Stimulated activated CD8-positive, alpha-beta memory T cell treated with anti-CD3 and anti-CD28 coated beads, Interleukin-4, amount 100 ng/mL, for 1 hour (primary cell): ENCODE measurements at places on chromosomes 6 and 20.

- DNase-seq = no peak
These were observed 49.1 kb downstream of the GCLC start for GRCh38 chr6:53495506-53496499.

GRCh38 chr20:51456511-51457509 lies 85.7 kb downstream of the NFATC2 start:
- no peak for DNase-seq

- DNase-seq = no peak
These were observed 13.1 kb downstream of the METTL24 start for GRCh38 chr6:110345025-110345424.

DNA sequence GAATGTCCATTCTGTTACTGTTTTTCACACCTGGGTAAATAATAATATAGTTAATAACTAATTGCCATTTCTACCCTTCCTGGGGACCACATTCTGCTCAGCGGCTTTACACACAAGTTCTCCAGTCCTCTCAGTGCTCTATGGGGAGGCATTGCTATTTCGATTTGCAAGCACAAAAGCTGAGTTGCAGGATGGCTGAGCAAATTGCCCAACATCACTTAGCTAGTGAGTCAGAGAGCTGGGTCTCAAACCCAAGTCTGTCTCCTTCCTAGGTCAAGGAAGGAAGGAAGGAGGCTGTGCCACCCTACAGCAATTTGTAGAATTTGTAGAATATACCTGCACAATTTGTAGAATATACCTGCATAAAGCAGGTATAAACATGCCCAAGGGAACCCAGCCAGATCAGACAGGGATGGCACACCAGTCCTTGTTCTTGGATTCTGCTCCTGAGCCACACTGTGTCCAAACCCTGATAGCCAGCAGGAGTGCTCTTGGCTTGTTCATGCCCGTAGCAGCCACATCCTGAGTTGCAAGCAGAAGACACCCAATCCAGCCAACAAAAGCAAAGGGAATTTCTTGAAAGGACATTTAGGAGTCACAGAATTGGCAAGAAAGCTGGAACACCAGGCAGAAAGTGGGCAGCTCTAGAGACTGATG lies 56.9 kb downstream of the LY86 start:
- DNase-seq = no peak

DNA sequence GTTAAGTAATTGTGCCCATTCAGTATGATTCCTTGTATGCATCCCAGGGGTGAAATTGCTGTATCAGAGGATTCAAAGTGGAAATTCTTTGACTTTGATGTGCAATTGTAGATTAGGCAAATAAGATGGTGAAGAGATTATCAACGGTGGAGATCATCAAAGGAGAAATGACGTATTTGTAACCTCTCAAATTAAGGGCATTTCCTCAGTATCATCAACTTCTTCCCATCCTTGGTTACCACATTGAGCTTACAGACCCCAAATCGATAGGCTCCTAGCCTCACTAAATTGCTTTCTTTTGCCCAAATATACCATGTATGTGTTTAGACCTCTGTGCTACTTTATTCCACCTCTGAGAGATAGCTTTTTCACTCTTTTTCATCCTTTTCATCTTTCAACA lies 213.1 kb upstream of the ZFP64 start:
- no peak for DNase-seq

GRCh38 chr20:41133709-41134361 lies 3.5 kb upstream of the PLCG1 start:
- DNase-seq = no peak

DNA sequence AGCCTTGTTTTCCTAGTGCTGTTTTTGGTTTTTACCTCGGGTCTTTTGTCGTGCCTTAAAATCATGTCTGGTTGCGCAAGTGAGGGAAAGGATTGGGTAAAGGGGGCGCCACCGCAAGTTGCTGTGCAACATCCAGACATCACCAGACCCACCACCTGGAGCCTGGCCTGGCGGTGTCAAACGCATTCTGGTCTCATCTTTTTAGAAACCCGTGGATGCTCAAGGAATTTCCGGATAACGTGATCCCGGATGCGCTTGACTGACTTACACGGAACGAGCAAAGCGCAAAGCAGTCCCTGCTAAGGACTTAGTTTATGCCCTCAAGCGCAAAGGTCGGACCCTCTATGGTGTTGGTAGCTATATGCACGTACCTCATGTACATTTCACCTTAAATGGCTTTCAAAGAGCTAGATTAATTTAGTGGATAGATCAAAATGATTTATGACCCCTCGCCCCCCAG lies 105.2 kb downstream of the OR2B2 start:
- no peak for DNase-seq

- DNase-seq = no peak
These were observed 1.3 kb upstream of the CDYL start for GRCh38 chr6:4774715-4775493.

GRCh38 chr6:20467437-20467836 lies 65.8 kb downstream of the E2F3 start:
- no peak for DNase-seq

DNA sequence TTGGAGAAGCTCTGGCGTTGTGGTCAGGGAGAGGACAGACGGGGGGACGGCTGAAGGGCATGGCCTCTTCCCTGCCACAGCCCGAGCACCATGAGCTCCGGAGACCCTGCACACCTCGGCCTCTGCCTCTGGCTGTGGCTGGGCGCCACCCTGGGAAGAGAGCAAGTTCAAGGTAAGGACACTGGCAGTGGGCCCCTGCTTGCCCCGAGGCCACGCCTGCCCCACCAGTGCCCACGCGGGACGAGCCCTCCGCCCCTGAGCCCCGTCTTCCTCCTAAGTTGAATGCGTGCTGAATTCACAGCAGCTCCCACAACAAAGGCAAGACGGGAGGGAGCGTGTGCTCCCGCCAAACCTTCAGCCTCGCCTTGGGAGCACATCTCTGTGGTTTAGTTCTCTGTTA lies 2.0 kb downstream of the COL20A1 start:
- DNase-seq = no peak

GRCh38 chr20:63332488-63333240 lies 28.5 kb downstream of the CHRNA4 start:
- no peak for DNase-seq

DNA sequence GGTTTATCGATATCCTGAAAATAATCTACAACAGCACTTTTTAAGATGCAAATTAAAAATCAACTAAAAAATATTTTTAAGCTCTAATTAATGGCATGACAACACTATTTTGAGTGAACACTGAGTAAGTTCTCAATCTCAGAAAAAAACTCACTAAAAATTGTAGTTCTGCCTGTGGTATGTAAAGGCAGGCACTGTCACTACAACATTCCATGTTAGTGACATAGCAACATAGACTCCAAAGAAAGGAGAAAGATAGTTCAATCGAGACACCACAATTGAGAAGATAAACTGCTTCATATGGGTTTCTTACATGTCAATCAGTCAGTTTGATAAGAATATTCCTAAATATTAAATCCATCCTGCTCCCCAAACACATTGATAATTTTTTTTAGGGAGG lies 38.0 kb downstream of the COL12A1 start:
- DNase-seq = no peak

GRCh38 chr6:54541541-54541940 lies 233.3 kb downstream of the TINAG start:
- DNase-seq = no peak

- no peak for DNase-seq
These were observed 83.5 kb upstream of the TMEM181 start for GRCh38 chr6:158476389-158476788.

DNA sequence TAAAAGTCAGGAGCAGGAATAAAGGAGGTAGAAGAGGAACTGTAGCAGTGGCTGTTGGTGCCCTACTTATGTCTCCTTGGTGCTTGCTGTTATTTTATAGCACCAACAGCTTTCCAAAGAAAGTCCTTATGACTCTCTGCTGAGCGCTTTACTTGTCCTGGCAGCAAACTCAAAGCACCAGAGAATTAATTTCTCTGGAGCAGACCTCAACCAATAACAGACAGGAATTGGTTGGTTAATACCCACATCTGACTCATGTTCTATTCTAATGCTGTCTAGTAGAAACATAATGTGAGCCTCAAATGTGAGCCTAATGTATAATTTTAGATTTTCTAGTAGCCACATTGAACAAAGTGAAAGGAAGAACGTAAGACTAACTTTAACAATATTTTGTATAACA lies 685.9 kb downstream of the KIF16B start:
- DNase-seq = no peak

DNA sequence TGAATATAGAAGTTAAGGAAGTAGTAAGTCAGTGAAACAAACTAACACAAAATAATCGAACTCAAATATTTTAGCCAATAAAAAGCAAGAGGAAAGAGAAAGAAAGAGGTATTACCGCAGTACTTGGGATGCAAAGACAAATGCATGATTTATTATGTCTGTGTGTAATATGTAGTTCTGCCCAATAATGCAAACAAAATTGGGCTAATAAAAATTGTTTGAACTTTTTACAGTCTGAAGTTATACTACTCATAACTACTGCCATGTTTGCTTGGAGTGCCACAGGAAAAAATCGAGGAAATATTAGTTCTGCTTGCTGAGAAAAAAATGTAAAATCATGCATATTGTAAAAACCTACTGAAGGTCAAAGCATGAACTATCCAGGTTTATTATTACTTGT lies 360.3 kb upstream of the KCNQ5 start:
- no peak for DNase-seq

GRCh38 chr20:46209930-46210671 lies 92.0 kb downstream of the CD40 start:
- no peak for DNase-seq

DNA sequence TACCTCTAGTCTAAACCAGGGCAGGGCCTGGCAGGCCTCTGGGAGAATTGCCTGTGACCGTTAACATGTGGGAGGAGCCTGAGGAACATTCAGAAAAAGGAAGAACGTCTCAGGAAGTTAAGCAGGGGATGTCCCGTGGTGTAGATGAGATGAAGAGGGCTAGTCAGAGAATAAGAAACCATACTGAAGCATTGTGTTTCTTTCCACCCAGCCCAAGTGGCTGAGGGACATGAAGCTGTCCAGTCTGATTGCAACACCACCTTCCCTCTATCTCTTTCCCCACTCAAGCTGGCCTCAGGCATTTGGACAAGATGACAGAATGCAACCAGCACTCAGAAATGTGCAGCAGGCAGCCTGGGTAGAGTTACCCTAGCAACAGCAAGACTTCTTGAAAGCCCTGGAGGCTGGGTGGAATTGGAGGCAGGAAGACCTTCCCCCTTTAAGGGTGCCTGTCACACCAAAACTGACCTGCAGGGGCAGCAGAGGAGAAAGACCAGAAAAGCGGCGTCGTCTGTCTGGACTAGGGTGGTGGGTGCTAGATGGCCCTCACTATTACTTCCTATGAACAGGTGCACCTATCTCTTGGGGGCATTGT lies 186.1 kb downstream of the UNC5CL start:
- no peak for DNase-seq

DNA sequence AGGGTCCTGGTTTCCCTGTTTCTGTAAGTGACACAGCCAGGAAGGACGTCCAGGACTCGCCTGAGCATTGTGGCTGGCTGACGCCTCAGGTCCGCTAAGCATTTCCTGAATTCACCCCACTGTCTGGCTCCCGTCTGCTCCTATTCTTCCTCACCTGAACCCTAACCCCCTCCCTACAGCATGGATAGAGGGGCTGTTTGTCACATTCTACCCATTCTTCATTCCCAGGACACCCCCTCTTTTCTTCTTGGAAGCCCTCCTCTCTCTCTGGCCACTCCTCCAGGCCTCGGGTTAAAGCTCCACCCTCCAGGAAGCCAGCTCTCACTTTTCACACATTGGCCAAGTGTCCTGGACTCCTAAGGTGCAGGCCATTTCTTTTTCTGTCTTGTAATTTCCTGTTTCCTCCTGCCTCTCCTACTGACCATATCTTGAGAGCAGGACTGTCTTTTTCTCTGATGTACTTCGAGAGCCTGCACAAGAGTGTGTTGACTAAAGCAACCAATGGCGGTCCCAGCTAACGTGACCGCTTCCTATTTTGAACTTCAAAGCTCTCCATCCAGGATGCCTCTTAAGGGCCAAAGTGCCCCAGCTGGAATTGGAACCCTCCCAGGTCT lies 24.2 kb upstream of the MYMX start:
- DNase-seq = no peak

DNA sequence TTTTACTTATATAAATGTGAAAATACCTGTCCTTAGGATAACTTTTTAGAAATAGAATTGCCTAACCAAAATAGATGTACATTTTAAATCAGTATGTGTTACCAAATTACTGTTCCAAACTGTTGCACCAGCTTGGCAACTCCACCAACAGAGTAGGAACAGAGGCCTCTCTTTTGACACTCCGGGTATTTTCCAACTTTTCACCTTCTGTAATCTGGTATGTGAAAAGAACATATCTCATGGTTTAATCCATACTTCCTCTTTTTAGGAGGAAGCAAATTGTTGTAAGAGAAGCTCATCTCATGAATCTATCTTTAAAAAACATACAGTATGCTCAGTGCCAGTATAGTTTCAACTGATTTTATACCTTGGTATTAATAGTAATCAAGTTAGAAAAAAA lies 24.9 kb downstream of the RNF144B start:
- DNase-seq = no peak

DNA sequence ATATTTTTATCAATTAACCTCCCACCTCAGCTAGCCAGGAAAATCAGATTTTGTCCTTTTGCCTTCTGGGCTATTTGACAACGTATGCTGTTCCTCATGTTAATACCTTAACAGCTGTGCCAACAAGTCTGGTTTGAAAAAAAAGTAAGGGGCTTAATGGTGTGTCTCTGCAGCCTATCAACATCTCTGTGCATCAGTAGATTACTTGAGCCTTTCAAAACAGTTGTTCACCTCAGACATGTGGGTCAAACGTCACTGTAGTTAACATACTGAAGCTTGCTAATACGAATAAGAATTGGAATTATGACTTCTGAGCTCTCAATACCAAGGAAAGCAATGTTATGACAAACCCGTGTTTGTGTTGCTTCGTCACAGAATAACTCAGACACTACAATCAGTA lies 23.0 kb downstream of the CEP57L1 start:
- no peak for DNase-seq

- DNase-seq = no peak
These were observed 24.3 kb downstream of the TUBB2B start for GRCh38 chr6:3202999-3203696.

DNA sequence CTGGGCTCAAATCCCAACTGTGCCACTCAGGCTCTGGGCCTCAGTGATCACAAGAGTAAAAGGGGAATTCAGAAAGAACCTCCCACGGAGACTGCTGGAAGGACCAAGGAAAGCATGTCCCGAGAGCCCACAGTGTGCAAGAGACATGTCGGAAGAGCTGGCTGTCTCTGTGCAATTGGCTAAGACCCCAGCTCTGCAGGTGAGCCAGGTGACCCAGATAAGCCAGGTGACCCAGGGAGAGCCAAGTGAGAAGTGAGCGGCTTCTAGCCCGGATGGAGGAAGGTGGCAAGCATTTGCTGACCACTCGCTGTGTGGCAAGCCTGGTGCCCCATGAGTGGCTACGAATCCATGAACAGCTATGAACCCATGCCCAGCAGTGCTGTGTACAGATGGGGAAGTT lies 59.1 kb downstream of the RIPOR3 start:
- DNase-seq = no peak

DNA sequence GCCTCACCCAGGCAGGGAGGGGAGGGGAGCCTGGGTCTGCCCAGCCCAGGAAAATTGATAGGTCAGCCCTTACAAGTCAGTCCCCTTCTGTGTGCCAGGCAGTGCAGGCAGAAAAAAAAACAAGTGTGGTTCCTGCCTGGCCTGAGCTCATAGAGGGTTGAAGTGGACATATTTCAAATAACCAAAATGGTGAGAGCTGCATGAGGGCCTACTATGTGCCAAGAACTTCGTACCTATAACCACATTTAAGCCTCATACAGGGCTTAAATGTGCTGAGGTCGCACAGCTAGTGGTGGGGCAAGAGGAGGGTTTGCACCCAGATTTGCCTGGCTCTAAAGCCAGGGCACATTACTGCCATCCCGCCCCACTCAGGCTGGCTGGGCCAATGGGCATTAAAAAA lies 6.9 kb upstream of the NOL4L start:
- DNase-seq = no peak

- DNase-seq = no peak
These were observed 32.0 kb upstream of the CD93 start for GRCh38 chr20:23118144-23118543.
